ENCODE measurements at places on chromosomes 5 and 9.

- no peak for DNase-seq
These were observed 503 bp upstream of the GDNF start for GRCh38 chr5:37840053-37841034.

DNA sequence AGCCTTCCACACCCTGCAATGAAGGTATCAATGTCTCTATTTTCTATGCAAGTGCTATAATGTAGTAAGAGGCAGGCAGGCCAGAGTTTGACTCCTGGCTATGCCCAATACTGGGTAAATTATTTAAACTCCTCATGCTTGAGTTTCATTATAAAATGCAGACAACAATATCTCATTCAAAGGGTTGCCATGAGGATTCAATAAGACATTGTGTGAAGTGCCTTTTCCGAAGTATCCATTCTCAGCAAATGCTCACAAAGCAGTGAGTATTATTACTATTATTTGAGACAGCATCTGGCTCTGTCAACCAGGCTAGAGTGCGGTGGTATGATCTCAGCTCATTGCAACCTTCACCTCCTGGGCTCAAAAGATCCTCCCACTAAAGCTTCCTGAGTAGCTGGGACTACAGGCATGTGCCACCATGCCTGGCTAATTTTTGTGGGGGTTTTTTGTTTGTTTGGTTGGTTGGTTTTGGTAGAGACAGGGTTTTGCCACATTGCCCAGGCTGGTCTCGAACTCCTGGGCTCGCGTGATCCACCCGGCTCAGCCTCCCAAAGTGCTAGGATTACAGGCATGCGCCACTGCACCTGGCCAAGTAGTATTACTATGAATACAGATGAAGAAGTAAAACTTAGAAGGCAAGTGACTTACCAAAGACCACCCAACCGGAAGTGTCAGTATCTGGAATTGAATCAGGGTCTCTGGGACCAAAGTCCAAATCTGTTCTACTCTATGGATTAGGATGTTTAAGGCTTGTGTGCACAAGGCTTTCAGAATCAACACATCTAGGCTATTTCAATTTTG, 18.8 kb downstream of the ADAM19 start:
- no peak for DNase-seq

DNA sequence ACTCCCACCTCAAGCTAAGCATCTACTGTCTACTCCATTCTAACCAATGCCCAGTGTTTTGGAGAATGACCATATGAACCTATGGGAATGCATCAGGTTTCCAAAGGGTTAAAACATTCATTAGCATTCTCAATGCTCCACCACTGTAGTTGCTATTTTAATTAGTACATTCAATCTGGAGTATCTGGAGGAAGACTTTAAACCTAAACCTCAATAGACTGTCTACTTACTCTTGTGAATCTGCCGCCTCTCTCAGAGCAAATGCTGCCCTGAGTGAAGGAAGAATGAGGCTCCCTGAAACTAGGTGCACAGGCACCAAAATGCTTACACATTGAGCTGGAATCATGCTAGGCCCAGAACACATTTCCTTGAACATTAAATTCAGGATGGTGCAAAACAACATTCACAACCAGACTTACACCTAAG, 2.0 kb downstream of the ENC1 start:
- DNase-seq = no peak

DNA sequence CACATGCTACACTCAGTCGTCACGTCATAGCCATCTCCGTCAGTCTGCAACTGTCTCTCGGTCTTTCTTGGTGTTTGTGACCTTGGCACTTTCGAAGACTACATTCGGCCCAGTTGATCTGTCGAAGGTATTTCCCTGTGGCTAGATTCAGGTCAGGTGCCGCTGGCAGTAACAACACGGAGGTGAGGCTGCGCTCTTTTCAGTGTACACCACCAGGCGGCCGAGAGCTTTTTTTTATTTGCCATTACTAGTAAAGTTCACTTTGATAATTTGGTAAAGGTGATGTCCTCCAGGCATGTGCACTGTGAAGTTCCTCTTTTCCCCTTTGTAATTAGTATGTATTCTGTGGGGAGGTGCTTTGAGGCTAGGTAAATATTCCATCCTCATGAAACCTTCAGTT, 49.7 kb downstream of the RNF130 start:
- no peak for DNase-seq

GRCh38 chr5:135643881-135644766, 65.3 kb upstream of the CXCL14 start:
- no peak for DNase-seq

GRCh38 chr5:178120607-178121357, 7.5 kb downstream of the N4BP3 start:
- peak; percentile 61 for DNase-seq

DNA sequence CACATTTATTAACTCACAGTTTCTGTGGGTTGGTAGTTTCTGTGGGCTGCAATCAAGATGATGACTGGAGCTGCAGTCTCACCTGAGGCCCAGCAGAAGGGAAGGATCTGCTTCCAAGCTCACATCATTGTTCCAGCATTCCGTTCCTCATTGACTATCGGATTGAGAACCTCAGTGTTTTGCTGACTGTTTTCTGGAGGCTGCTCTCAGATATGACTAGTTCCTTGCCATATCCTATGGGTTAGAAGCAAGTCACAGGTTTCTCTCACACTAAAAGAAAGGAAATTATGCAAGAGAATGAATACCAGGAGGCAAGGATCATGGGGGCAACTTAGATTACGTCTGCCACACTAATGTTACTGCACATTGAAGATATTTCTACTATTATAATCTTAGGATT, 6.3 kb upstream of the ERAP1 start:
- no peak for DNase-seq

DNA sequence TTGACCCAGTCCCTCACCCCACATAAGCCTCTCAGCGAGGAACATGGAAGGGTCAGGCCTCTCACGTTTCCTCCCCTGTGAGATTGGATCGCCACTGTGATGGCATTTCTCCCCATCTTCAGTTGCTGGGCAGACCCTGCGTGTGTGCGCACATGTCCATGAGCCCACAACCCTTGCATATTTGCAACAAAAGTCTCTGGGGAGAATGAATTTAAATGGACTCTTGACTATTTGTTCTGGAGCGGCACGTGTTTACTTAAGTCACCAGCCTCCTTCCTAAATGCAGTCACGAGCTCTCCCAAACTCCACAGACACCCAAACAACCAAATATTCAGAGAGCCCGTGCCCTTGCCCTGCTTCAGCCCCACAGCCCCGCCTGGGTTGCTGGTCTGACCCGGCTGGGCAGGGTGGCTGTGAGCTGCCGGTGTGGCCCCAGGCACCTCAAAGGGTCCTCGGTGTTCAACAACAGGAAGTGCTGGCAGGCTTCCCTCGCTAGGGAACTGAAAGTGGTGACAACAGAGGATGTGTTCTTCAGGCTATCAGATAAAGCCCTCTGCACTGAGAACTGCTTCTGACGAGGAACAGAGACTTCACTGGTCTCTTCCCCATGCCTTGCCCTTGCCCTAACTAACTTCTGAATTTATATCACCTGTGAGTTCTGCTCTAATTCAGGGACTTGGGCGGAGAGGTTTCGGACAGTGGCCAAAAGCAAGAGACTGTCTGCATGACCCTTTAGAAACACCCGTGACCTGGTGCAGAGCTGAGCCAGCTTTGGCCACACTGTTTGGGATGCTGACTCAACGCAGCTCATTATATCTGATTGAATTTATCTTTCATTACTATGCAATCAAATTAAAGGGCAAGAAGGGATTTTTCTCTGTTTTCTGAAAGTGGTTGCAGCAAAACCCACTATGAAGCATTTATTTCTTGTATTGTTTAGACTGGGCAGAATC, 19.2 kb upstream of the CD180 start:
- peak; percentile 52 for DNase-seq

DNA sequence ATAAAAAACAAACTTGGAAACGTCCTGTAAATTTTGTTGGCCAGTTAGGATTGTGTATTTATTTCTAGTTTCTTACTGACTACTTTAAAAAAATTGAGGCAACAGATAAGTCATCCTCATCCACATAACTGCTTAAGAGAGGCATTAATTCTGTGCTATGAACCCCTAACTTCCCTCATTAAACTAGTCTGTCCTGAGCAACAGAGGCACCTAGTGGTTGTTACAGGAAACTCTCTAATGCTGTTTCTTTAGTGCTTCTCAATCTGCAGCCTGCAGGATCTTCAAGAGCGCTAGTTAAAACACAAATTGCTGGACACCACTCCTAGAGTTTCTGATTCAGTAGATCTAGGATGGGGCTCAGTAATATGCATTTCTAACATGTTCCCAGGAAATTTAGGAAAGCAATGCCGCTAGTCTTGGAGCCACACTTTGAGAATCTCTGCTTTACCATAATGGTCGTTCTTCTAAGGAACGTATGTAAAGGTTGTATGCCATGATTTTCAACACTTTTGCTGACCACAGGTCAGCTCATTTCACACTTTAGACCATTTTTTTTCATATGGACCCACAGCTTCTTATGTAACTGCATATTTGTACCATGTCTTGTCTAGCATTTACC, 410.1 kb upstream of the SMARCA2 start:
- no peak for DNase-seq

DNA sequence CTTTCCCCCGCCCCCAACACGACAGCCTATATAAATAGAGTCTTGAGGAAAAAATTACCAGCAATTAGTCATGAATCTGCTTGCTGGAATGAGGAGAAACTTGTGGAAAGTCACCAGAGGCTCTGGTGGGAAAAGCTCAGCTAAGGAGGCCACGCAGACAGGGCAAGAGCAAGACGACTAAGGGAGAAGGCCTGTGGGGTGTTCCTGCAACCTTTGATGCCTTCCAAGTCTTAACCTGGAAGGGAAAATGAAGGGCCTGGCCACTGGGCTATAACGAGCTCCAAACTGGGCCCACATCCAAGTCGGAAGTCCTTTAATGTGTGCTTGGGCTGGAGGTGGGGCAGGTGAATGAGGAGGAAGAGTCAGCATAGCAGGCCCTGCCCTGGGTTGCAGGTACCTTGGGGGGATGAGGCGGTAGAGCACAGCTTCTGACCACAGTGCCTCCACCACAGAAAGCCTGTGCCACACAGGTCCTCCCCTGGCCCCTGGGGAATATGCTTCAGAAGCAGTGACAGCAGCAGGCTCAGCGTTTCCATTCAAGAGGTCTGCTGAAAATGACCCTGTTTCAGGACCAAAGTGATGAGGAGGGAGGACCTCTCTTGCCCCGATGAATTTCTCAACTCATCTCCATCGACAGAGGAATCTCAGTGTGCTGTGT, 92.8 kb upstream of the LRRTM2 start:
- DNase-seq = no peak

Measured in activated T-helper 1 cell treated with anti-CD3 and anti-CD28 coated beads, Interleukin-2, amount 50 U/mL, for 16 hours (primary cell).